Epithelial cell of esophagus (primary cell): ENCODE measurements at places on chromosomes 11 and 22.
A peak's percentile ranks its signal among the peaks of the same experiment; 100 is the strongest.

DNA sequence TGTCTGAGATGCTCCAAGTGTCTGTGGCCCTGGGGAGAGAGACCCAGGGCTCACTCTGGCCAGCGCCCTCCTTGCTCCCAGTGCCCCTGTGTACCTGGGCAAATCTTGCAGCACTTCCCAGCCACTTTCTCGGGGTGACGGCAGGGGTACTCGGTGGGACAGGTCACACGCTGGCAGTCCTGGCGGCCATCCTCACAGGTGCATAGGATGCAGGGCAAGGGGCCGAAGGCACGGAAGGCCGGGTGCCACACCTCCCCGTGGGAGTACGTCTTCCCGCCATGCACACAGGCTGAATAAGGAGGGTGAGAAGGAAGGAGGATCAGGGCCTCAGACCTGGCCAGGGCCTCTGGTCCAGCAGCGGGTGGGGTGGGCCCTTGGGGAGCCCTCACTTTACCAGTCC lies 28.0 kb downstream of the CHRDL2 start:
- DNase-seq: no peak

DNA sequence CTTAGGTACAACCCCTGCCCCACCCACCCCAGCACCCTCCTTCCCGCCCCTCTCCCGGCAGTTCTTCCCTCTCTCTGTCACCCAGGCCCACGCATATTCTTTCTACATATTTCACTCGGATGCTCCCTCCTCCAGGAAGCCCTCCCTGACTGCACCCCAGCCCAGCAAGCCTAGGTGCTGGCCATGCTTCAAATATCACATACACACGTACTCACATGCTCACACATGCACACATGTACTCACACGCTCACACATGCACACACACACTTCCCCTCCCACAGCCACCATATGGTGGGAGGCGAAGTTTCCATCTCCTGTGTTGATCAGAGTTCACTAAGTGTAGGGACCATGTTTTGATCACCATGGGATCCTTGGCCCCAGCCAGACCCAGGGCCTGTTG lies 90.4 kb downstream of the WNT7B start:
- DNase-seq: no peak

- no peak for DNase-seq
Measured at GRCh38 chr11:126137136-126137535, 74.3 kb downstream of the RPUSD4 start.

DNA sequence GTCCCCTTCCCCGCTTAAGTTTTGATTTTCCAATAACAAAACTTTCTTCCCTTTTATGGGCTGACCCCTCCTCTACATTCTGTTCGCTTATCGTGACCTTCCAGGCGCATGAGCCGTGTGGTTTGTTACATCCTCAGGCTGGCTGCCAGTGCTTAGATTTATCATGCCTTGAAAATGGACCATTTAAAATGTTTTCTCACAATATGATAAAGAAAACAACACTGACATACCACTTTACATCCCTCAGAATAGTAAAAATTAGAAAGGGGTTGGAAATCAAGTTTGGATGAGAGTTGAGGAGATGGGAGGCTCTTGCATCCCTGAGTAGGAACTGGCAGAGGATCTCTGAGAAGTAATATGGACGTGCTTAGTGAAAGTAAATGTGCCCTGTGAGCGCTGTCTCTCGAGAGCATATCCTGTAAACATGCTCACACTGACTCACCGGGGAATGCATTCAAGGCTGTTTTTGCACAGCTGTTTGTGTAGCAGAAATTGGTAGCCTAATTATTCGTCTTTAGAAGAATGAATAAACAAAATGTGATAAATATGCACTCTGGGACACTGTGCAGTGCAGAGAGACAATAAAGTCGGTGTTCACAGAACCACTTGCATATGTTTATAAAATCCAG lies 17.1 kb upstream of the TOLLIP start:
- DNase-seq: no peak

DNA sequence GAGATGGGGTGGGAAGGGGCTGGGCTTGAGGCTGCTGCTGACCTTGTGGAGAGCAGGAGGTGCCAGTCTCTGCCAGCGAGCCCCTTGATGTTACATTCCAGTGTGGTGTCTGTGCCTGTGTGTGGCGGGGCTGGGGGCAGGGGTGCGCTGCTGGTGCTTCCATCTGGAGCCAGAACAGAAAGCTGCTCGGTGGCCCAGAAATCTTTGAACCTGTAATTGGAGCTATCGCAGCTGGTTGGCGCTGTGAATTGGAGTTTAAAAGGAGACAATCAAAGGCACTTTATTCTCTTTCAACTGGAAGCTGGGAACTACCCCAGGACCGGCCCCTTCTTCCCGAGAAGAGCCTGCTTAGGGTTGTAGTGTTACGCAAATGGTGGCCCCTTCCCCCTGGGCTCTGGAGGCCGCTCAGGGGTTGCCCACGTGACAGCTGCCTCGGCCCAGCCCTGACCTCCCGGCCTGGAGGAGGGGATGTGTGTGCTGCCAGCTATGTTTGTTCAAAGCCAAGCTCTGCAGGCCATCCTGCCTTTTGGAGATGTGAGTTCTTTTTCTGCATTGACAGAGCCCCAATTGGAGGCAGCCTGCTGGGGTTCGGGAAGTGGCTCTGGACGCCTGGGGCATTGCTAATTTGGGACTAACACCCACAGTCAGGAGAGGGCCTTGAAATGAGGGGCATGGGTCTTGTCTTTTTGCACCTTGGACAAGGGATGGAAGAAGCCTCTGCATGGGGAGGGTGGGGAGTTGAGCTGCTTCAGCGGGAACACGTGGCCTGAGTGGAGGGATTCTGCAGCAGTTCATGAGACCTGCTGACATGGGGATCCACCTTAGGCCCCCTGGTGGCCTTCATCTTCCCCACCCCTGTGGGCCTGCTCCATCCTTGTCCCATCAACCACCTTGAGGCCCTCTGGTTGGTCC lies 14.0 kb upstream of the ARSA start:
- DNase-seq: peak; percentile 25

DNA sequence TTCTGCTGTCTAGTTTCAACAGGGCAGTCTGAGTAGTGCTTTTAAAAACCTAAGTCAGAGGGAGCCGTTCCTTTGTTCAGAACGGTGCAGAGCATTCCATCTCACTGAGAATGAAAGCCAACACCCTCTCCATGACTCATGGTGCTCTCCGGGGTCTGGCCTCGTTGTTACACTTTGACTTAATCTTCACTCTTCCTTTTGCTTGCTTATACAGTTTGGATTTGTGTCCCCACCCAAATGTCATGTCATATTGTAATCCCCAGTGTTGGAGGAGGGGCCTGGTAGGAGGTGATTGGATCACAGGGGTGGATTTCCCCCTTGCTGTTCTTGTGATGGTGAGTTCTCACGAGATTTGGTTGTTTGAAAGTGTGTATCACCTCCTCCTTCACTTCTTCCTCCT lies 292.2 kb downstream of the ST3GAL4 start:
- peak; percentile 80 for DNase-seq

- no peak for DNase-seq
Measured at GRCh38 chr22:19114984-19115552, 7.1 kb downstream of the DGCR2 start.

DNA sequence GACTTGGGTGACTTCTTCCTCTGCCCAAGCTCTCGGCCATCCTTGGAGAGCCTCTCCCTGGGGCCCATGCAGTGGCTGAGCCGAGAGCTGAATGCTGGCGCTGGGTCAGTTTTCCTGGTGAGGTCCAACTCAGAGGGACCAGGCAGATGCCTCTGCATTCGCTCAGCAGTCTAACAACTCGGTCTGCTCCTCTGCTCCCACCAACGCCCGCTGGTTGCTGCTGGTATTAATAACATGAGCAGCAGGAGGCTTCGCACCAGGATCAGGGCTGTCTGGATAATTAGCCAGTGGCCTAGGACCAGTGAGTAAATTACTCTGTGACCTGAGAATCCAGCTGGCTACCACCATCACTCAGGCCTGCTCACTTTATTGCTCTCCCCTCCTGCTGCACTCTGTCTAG lies 77.7 kb upstream of the FAM181B start:
- DNase-seq: no peak

DNA sequence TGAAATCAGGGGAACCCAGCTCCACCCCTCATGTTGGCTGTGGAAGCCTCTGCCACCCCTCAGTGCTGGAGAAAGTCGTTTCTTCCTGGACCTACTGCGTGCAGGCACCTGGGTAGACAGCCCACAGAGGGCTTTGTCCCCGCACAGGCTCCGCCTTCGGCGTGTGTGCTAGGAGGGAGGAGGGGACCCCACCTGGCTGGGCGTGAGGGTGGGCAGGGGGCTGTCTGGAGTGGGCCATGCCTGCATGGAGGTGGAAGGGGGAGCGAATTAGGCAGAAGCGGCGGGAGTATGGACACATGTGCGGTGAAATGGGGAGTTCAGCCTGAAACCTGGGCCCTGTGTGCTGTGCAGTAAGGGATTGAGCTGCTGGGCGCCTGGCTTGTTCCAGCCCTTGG lies 49.3 kb downstream of the FBLN1 start:
- DNase-seq: no peak

GRCh38 chr22:43726964-43727543 lies 85.1 kb downstream of the EFCAB6 start:
- DNase-seq: no peak

GRCh38 chr22:38180841-38181452 lies 683 bp downstream of the PLA2G6 start:
- DNase-seq: peak; percentile 91

DNA sequence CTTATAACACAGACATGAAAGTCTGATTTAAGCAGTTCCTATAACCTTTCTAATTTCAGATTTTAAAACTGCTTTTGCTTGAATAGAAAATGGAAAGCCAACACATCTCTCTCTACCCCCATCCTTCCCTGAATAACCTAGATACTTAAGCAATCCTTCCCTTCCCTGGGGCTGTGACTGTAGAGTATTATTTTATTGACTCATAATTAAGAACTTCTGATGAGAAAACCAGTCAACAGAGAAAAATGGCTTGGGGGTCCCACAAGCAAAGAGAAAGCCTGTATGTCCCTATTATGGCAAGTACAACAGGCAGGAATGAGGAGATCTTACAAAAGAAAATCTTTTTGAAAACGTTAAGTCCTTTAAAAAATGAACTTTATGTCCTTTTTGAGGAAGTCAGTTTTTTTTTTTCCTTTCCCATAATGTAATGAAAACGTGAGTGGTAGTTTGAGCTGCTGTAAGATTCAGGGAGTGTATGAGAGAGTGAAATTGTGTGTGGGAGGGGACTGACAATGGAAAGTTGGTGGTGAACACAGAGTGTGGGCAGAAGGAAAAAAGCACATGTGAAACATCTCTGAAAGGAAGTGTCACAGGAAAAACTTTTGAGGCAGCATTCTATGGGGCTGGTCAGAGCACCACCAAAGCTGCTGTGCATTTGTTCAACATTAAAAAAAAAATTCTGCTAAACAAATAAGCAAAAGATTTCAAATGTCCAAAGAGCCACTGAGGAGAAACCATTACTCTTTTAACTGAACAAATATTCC lies 154.6 kb downstream of the MAML2 start:
- peak; percentile 90 for DNase-seq

GRCh38 chr11:7604331-7604955 lies 68.9 kb downstream of the CYB5R2 start:
- no peak for DNase-seq

DNA sequence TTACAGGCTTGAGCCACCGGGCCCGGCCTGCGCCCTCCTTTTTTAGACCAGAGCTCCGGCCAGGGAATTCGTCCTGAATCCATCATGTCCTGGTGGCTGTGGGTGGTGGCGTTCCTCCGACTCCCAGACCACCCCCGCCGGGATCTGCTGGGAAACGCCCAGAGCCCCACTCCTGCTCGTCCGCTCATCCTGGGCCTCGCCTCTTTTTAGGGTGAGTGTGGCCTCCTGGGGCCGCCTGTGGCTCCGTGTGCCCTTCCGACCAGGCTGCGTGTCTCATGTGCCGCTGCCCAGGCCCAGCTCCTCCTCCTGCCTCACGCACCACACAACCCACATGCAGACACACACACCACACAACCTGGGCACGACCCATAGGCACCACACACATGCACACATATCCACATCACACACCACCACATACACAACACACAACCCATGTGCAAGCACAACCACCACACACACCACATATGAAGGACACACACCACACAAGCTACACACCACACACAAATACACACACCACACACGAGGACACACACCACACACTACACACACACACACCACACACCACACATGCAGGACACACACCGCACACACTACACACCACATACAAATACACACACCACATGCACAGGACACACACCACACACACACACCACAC lies 946.2 kb downstream of the BRD1 start:
- no peak for DNase-seq

GRCh38 chr22:45103756-45104155 lies 60.0 kb upstream of the NUP50 start:
- DNase-seq: no peak

- DNase-seq: peak; percentile 74
Measured at GRCh38 chr11:82936261-82936660, 34.7 kb downstream of the DDIAS start.

GRCh38 chr11:30919389-30920152 lies 333.4 kb upstream of the MPPED2 start:
- no peak for DNase-seq

DNA sequence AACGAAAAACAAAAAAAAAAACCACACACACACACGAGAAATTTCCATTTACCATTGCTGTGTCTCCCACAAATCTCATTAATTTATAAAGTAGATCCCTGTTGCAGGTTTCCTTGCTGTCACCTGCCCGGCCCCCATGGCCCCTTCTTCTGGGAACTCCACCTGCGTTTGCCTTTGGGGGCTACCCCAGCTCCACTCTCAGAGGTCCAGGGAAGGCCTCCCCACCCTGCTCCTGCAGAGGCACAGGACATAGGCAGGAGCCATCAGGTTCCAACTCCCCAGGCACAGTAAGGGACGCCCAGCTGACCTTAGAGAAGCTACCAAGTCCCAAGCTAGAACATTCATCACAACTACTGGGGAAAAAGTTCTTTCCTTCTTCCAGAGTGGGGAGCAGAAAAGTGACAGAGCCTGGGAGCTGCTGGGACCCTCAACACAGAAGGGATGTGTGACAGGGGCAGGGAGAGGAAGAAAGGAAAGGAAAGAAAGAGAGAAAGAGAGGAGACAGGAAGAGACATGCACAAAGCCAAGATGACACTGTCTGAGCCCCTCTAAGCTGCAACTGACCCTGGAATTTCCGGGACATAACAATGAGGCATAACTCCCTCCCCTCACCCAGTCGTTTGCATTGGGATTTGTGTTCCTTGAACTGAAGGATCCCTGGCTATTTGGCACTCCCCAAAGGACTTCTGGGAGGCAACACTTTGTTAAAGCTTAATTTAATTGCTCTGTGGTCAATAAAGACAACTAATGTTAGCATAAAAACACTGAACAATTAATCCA lies 175.7 kb downstream of the SHANK2 start:
- no peak for DNase-seq

- no peak for DNase-seq
Measured at GRCh38 chr11:71165771-71166170, 86.6 kb downstream of the SHANK2 start.

DNA sequence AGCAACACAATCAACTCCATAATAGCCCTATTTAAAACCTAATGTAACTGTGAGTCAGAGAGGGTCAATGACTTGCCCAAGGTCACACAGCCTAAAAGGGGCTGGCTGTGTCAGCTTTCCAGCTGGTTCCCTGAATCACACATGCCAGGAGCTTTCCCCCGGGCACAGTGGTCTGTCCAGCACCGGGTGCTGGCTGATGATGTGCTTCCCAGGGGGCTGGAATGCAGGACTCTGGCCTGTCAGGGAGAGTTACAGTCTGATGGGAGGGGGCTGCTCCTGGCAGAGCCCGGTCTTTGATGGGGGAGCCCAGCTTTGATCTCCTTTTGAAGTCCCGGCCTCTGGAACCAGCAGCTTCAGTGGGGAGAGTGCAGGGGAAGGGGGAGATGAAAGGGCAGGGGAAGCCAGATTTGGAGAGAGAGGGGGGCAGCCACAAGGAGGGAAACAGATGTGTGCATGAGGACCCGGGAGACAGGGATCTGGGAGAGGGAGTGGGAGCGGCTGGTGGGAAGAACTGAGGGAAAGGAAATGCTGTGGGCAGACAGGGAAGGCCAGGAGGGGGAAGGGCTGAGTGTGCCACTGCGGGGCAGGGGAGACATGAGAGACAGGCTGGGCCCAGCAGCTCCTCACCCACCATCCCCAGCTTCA lies 102.7 kb downstream of the NECTIN1 start:
- no peak for DNase-seq
